ENCODE measurements at places on chromosomes 16 and 17. TPM values are rescaled to one million over a fixed set of nuclear protein-coding genes. Genes with fewer than 3 reads are reported as not detected.

DNA sequence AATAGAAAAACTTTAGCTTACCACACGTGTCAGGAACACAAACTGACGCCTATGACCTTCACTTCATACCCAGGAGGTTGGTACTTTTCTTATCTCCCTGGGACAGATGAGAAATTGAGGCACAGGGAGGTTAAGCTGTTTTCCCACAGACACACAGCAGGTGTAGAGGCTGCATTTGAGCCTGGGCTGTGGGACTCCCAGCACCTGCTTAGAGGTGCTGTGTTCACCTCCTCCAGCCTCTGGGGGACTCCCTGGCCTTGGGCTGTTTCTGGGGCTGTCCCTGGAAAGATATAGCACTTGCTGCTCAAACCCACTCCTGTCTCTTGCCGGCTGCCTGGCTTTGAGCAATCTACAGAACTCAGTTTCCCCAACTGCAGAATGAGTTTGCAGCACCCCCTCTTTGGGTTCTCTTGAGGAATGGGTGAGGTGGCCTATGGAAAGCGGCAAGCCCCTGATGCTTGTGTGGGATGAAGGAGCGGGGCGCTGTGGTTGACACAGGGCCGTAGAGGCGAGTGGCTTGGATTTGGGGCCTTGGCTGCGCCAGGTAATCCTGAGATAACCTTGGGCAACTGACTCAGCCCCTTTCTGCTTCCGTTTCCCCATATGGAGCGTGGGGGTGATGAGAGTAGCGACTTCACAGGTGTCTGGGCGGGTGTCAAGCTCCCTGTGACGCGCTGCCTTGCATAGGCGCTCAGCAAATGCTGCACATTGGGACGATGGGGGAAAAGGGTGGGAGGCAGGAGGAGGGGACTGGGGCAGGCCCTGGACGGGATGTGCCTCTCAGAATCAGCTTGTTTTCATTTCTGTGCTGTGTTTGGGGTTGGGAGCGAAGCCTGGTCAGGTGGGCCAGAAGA is 104.5 kb upstream of the CIBAR2 start:
- no peak for DNase-seq

GRCh38 chr17:64984181-64984580 is 64.9 kb upstream of the LRRC37A3 start:
- no peak for DNase-seq

GRCh38 chr16:50712560-50712898 is 19.1 kb downstream of the NOD2 start:
- DNase-seq = no peak

DNA sequence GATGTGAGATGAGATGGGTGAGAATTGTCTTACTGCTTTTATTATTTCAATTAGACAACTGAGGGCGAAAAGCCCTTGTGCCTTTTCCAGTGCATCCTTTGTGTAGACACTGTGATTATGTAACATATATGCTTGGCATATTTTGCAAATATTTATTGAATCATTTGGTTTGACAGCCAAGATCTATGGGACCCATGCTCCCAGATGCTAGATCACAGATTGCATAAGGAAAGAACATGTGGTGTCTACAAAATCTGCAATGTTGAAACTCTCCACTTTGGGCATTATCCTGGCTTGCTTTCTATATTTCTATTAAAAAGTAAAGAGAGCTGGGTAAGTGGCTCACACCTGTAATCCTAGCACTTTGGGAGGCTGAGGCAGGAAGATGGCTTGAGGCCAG is 4.8 kb upstream of the COG1 start:
- DNase-seq = no peak

- DNase-seq = no peak
Measured at GRCh38 chr17:79129523-79129922, 54.9 kb downstream of the ENGASE start.

DNA sequence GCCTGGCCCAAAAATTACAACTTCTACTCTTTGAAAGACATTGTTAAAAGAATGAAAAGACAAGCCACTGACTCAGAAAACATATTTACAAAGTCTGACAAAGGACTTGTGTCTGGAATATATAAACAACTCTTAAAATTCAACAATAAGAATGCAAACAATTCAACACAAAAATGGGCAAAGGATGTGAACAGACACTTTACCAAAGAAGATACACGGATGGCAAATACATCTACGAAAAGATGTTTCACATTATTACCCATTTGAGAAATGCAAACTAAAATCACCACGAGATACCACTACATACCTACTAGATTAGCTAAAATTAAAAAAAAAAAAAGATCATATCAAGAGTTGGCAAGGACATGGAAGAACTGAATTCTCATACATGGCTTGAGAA is 80.8 kb upstream of the METRNL start:
- DNase-seq = no peak

- no peak for DNase-seq
Measured at GRCh38 chr16:13958474-13958873, 38.5 kb downstream of the ERCC4 start.

DNA sequence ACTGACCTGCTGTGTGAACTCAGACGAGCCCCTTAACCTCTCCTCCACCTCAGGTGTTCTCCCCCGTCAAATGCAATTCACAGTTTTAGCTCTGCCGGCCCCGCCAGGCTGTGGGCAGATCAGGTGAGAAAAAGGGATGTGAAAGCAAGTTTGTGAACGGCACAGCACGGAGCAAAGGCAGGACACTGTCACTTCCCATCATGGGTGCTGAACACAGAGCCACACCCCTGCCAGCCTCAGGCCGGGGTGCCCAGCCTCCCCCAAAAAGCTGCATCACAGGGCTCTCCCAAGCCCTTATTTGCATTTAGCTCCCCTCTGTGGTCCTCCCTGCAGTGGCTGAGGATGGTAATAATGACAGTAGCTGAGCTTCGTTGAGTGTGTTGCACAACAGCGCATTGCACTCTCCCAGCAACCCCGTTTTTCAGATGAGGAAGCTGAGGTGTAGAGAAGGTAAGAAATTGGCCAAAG is 88.8 kb upstream of the TNRC6C start:
- DNase-seq = peak; percentile 63

DNA sequence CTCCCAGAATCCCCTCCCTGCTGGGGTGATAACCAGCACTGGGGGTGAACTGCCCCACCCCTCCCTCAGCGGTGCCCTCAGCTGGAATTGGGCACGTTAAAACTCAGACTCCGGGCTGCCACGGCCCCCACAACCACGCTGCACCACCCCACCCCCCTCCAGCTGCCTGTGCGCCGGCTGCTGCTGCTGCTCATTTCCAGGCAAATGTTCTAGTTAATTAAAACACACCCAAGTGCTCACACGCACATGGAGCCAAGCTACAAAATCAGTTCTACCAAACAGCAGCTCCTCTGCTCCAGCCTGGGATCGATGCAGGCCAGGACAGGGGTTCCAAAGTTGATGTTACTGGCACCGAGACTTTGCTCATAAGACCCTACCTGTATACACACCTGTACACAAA is 180.5 kb downstream of the ZNF423 start:
- DNase-seq = no peak

GRCh38 chr17:79036596-79036995 is 12.6 kb downstream of the C1QTNF1 start:
- DNase-seq = no peak

- peak; percentile 25 for DNase-seq
Measured at GRCh38 chr16:67969254-67970039, 1.0 kb upstream of the SLC12A4 start.

GRCh38 chr17:81132770-81133723 is 32.3 kb upstream of the PVALEF start:
- no peak for DNase-seq

DNA sequence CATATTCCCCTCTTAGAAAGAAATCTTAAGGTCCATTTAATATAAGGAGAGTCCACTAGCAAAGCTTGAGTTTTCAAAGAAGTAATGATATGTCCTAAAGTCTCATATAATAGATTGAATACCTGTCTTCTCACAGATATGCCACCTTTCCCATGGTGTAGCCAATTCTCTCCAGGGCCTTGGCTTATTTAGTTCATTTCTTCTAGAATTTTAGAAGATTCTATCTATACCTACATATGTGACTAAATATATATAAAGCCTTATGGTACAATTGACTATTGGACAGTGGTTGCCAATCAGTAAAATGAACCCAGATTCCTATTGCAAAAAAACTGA is 370.7 kb upstream of the MAF start:
- no peak for DNase-seq

DNA sequence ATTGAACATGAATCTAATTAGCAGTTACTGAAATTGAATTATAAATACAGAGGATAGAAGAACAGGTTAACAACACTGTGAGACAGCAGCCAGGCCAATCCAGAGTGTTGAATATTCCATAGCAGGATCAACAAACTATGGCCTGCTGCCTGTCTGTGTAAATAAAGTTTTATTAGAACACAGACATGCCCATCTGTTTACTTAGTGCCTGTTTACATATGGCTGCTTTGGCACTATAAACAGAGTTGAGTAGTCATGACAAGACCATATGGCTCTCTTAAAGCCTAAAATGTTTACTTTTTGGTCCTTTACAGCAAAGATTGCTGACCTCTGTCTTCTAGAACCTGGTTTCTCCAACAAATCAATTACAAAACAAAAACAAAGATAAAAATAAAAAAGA is 115.4 kb upstream of the CDC42EP4 start:
- no peak for DNase-seq

DNA sequence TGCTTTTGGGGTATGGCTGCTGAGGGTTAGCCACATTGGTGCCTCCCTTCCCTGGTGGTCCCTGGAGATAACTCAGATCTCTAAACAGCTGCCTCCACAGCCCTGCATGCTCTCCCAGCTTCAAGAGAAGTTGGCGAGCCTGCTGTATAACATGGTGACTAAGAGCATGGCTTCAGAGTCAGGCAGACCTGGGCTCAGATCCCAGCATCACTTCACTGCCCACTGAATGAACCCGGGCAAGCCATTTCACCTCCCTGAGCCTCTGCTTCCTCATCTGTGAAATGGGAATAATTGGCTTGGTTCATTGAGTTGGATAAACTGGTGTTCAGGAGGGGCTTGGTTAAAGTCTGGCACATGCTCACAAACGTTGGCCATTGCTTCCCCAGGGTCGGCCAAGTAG is 16.6 kb downstream of the KIF1C start:
- no peak for DNase-seq

DNA sequence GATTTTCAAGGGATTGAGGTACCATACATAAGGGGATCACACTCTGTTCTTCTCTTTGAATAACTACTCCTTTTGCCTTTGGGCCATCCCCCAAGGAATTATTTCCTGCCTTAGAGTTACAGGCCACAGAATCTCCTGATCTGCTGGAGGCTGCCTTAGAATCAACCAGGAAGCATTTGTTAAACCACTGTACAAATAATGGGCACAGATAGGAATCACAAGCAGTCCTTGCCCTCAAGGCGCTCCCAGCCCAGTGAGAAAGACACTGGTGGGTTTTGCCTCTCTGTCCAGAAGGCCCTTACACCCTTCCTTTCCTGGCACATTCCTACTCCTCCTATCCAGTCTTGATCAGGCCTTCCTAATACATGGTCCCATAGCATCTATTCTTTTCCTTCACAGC is 45.9 kb downstream of the MRTFB start:
- no peak for DNase-seq

DNA sequence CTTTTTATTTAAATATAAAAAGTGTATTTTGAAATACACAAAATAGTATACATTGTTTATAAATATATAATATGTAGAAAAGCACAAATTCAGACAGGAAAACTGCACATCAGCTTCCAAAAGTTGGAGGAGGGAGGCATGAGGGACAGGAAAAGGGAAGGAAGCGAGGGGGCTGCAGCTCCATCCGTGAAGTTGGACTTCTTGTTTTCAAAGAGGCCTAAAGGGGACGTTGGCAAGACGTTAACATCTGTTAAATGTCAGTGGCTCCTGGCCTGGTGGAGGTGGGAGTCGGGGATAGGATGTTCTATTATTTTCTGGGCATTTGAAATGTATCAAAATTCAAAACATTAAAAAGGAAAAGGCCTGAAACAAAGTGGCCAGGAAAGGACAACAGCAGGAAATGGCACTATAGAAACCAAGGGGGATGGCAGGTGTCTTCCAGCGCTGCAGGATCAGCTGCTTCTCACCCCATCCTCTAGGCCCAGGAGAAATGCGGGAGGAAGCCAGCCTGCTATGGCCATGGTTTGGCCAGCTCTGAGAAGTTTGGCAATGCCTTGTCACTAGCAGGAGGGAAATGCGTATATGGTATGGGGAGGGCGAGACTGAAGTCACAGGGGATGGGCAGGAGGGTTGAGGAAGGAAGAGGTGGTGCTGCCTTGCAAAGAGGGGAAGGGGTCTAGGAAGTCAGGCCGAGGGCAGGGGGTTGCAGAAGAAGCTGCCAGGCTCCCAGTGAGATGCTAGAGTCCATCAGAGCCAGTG is 6.4 kb downstream of the CMTM2 start:
- no peak for DNase-seq

- DNase-seq = no peak
Measured at GRCh38 chr16:67726106-67727034, 7.3 kb upstream of the GFOD2 start.

DNA sequence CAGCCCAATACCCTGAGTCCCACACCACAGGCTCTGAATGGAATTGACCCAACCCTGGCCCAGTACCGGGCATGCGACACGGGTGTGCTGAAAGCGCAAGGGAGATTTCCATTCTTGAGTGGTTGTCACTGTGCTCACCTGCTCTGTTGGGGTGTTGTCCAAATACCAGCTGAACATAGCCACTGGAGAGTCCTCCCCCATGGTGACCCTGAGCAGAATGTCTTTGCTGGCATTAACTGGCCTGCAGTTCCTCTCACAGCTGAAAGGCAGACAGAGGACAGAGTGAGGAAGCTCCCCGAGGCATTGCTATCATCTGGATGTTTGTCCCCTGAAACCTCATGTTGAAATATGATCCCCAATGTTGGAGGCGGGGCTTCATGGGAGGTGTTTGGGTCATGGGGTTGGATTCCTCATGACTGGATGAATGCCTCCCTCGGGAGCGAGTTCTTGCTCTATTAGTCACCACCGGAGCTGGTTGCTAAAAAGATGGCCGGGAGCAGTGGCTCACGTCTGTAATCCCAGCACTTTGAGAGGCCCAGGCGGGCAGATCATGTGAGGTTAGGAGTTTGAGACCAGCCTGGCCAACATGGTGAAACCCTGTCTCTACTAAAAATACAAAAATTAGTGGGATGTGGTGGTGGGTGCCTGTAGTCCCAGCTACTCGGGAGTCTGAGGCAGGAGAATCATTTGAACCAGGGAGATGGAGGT is 57.3 kb upstream of the BCO1 start:
- DNase-seq = no peak

FOXF1 gene
- polyA plus RNA-seq = not detected

STX8 gene
- 381 TPM for polyA plus RNA-seq

KRT12 gene
- not detected for polyA plus RNA-seq

GCGR gene
- not detected for polyA plus RNA-seq

CTRL gene
- 2.9 TPM for polyA plus RNA-seq

KCTD19 gene
- not detected for polyA plus RNA-seq

All from immature natural killer cell (primary cell).